Breast epithelium (tissue), 4 donors: ENCODE measurements at places on chromosomes 5 and 9. TPM values are rescaled to one million over a fixed set of nuclear protein-coding genes. Genes with fewer than 3 reads are reported as not detected.
A peak's percentile ranks its signal among the peaks of the same experiment; 100 is the strongest.

The FBP2 gene
- not detected for total RNA-seq

The TRIM7 gene
- total RNA-seq: 0.29 TPM

The CBY3 gene
- not detected for total RNA-seq

The IL3 gene
- total RNA-seq: not detected

The TMEM267 gene
- total RNA-seq: 16.1 TPM

The ANKRD33B gene
- 3.8 TPM for total RNA-seq

The PHF24 gene
- total RNA-seq: 0.33 TPM

The ARPC5L gene
- 12.5 TPM for total RNA-seq

The EQTN gene
- 0.98 TPM for total RNA-seq

The CER1 gene
- not detected for total RNA-seq

- no peaks in the 10 kb centered on the region for H3K4me1 ChIP-seq
- H3K27me3 ChIP-seq: no peaks in the 10 kb centered on the region
- no peak overlapping the region for H3K27ac ChIP-seq
- H3K4me3 ChIP-seq: no peak overlapping the region
- DNase-seq: no peak
Measured at GRCh38 chr5:8033261-8033660, 164.3 kb downstream of the MTRR start.

GRCh38 chr5:7094626-7095025 is 301.3 kb upstream of the ADCY2 start:
- no peak for DNase-seq
- no peaks in the 10 kb centered on the region for H3K4me1 ChIP-seq
- H3K27me3 ChIP-seq: no peaks in the 10 kb centered on the region
- H3K27ac ChIP-seq: no peak overlapping the region

GRCh38 chr9:91312717-91313325 is 48.9 kb downstream of the AUH start:
- DNase-seq: peak; percentile 67
- H3K4me1 ChIP-seq: peaks cover 11% of the 10 kb centered on the region
- H3K27me3 ChIP-seq: no peaks in the 10 kb centered on the region
- H3K36me3 ChIP-seq: no peaks in the 10 kb centered on the region

GRCh38 chr5:13186177-13186576 is 758.3 kb downstream of the DNAH5 start:
- H3K27me3 ChIP-seq: no peaks in the 10 kb centered on the region
- H3K36me3 ChIP-seq: no peaks in the 10 kb centered on the region
- H3K27ac ChIP-seq: no peak overlapping the region
- H3K4me3 ChIP-seq: no peak overlapping the region

DNA sequence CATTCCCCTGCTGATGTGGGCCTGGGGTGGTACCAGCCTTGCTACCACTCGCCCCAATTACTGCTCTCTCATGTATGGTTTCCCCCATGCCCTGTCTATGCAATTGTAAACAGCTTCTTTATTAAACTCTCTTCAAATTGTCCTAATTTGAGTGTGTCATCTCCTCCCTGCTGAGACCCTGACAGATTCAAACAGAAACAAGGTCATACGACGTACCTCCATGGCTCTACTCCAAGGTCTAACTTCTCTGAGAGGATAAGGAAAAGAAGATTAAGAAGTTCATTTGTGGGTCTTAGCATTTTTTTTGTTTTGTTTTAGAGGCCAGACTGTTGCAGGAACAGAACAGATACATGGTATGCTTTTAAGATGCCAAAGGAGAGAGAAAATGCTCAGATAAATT is 38.0 kb downstream of the ABITRAM start:
- no peaks in the 10 kb centered on the region for H3K4me1 ChIP-seq
- no peak overlapping the region for H3K27ac ChIP-seq
- no peak overlapping the region for H3K4me3 ChIP-seq
- no peaks in the 10 kb centered on the region for H3K27me3 ChIP-seq

GRCh38 chr5:134708301-134708700 is 30.0 kb upstream of the CAMLG start:
- no peak overlapping the region for H3K4me3 ChIP-seq
- no peak for DNase-seq
- H3K4me1 ChIP-seq: no peaks in the 10 kb centered on the region

GRCh38 chr9:129108083-129108804 is 2.3 kb downstream of the CRAT start:
- no peak for DNase-seq
- peaks cover 6% of the 10 kb centered on the region for H3K4me1 ChIP-seq
- H3K27me3 ChIP-seq: no peaks in the 10 kb centered on the region
- peak overlapping the region; percentile 59 for H3K27ac ChIP-seq
- H3K36me3 ChIP-seq: no peaks in the 10 kb centered on the region

DNA sequence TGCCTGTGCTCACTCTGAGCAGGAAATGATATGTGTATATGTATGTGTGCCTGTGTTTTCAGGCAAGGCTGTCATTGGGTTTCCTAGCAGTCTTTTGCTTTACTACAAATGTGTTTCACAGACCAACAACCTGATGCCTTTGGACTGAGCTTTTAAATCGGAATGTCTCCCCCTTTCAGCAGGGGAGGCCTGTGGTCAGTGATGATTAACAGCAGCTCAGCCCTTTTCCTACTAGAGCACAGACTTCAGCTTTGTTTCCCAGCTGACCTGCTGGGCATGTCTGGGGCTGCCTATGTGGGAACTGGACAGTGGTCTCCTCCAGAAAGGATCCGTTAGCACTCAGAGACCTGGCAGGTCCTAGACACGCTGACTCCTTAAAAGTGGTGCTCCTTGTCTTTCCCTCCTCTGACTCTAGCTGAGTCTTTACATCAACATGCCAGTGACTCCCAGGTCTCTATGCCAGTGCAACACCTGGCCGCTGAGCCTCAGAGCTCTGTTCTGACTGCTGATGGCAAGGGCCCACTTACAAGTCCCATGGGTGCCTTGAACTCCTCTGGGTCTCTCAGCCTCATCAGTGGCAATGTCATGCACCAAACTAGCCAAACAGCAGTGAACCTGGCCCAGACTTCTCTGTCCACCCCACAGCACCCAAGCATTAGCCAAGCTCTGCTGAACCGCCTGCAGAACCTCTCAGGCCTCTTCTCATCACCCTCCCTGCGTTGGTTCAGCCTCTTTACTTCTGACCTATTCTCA is 7.7 kb downstream of the MACROH2A1 start:
- H3K4me1 ChIP-seq: peaks cover 5% of the 10 kb centered on the region
- no peaks in the 10 kb centered on the region for H3K36me3 ChIP-seq
- H3K27me3 ChIP-seq: no peaks in the 10 kb centered on the region
- no peak overlapping the region for H3K4me3 ChIP-seq
- H3K27ac ChIP-seq: peak overlapping the region; percentile 4

DNA sequence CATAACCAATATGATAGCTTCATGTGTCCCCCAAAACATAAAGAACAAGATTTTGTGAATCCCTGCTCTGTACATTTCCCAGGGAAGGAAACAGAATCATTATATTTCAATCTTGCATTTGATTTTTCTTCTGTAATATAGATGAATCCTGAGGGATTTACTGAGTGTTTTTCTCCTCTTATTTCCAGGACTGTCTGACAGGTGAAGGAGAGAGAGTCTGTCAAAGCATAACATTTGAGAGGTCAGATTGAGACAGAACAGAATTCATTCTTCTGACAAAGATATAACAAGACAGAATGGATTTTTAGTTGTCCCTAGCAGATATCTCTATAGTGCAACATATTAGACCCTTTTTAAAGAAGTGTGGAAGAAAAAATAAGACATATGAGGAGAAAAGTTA is 354.5 kb upstream of the IZUMO3 start:
- H3K4me1 ChIP-seq: no peaks in the 10 kb centered on the region
- H3K36me3 ChIP-seq: no peaks in the 10 kb centered on the region
- no peak overlapping the region for H3K4me3 ChIP-seq
- H3K27me3 ChIP-seq: no peaks in the 10 kb centered on the region

- H3K27ac ChIP-seq: no peak overlapping the region
- peak; percentile 65 for DNase-seq
- no peak overlapping the region for H3K4me3 ChIP-seq
- no peaks in the 10 kb centered on the region for H3K36me3 ChIP-seq
- H3K27me3 ChIP-seq: no peaks in the 10 kb centered on the region
- H3K4me1 ChIP-seq: no peaks in the 10 kb centered on the region
Measured at GRCh38 chr9:119968836-119969707, 599.8 kb upstream of the BRINP1 start.
